Stimulated activated CD4-positive, alpha-beta T cell treated with anti-CD3 and anti-CD28 coated beads, Interleukin-15, amount 100 ng/mL, for 24 hours (primary cell): ENCODE measurements at places on chromosomes 5 and 9.

DNA sequence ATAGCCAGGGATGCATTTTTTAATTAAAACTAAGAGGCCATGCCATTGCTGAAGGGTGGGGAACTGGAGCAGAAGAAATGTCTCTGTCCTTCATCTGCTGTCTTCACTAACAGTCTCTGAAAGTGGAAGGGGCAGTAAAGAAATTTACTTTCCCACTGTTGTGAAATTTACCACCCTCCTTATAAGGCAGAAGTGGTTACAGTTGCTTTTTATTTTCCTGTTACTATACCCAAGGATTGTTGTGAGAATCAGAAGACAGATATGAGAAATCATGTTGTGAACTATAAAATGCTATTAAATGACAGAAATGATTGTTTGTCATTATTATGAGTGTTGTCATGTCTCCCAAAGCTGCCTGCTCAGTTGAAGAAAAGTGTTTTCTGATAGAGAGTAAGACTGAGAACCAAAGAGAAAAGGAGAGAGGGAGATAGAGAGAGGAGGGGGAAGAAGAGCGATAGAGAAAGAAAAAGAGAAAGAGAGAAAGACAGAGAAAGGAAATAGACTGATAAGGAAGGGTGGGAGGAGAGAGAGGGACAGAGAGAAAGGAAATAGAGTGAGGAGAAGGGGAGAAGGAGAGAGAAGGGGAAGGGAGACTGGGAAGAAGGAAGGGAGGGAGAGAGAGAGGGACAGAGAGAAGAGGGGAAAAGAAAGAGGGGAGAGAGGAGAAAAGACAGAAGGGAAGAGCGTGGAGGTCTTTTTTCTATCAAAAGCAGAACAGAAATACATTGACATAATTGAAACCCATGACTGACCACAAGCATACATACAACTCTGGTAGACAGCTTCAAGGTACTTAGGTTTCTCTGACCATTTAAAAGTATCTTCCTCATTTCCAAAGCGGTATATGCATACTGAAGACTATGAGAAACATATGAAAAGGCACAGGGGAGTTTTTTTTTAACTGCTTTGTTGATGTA, 22.5 kb downstream of the SEC61B start:
- no peak for DNase-seq

GRCh38 chr9:95788521-95788991, 86.9 kb upstream of the ERCC6L2 start:
- no peak for DNase-seq

GRCh38 chr5:50564079-50564478, 102.4 kb upstream of the PARP8 start:
- DNase-seq = no peak

DNA sequence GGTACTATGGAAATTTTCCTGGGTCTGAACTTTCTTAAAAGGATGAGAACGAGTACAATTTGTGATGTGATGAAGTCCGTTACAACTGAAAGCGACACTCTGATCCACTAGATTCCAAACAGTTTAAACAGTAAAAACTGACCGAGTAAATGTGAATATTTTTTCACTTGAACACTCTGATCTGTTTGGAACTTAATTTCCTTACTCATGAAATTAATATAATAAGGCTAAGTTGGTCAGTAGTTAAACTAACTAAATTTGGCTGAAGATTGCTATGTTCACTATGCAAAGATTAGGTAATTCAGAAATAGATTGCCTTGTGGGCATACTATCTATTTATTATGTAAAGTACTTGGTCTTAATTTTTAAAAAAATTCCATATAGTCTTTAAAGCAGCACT, at the start of gene C9orf57:
TSS of gene C9orf57 (minus strand) at position 101 of the 400 bp plus-strand sequence. CDS start 1,282 bp downstream, outside the sequence.
- no peak for DNase-seq

DNA sequence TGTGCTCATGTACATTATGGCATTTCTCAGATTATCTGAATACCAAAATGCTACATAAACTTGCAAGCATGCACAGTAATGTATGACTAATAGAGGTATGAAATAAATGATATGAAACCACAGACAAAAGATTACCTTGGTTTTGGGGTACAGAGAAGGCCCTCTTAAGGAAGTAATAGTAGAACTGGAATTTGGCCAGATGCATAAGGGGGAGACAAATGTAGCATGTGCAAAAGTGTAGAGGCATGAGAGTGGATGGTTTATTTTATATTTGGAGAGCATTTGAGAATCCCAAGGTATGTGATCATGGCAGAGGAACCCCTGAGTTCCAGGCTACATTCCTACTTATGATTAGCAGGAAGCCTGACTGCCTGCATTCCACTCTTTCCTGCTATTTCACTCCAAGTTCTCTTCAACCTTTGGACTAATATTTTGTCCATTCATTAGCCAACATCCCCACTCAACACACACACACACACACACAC, 74.2 kb downstream of the MAMDC2 start:
- no peak for DNase-seq
